ENCODE measurements at places on chromosomes 7 and 10. TPM values are rescaled to one million over a fixed set of nuclear protein-coding genes. Genes with fewer than 3 reads are reported as not detected.

Gene TFR2
- 4.8 TPM for total RNA-seq

Gene HIBADH
- total RNA-seq = 73.9 TPM

Gene LANCL2
- 21.9 TPM for total RNA-seq

- no peaks in the 10 kb centered on the region for H3K36me3 ChIP-seq
- no peaks in the 10 kb centered on the region for H3K27me3 ChIP-seq
- DNase-seq = no peak
- no peak overlapping the region for H3K27ac ChIP-seq
- H3K4me1 ChIP-seq = peaks cover 43% of the 10 kb centered on the region
These were observed 202.8 kb downstream of the CREB5 start for GRCh38 chr7:28615091-28615490.

DNA sequence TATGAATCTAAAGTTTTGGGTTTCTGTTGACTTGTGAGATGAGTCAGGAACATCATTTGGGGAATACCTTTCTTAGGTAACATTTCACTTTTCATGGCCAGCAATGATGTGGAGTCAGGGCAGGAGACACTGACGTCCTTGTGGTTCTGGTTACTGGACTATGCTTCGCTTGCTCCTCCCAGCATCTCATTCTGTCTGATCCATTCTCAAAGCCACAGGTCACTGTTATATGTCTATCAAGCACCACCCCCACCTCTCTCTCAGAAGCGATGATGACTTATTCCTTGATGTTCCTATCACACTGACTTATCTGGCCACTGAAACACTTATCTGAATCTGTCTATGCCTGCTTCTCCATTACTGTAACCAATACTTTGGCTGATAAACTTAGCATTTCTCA lies 51.6 kb downstream of the TES start:
- H3K4me3 ChIP-seq = no peak overlapping the region
- H3K27me3 ChIP-seq = no peaks in the 10 kb centered on the region
- H3K4me1 ChIP-seq = peaks cover 18% of the 10 kb centered on the region

DNA sequence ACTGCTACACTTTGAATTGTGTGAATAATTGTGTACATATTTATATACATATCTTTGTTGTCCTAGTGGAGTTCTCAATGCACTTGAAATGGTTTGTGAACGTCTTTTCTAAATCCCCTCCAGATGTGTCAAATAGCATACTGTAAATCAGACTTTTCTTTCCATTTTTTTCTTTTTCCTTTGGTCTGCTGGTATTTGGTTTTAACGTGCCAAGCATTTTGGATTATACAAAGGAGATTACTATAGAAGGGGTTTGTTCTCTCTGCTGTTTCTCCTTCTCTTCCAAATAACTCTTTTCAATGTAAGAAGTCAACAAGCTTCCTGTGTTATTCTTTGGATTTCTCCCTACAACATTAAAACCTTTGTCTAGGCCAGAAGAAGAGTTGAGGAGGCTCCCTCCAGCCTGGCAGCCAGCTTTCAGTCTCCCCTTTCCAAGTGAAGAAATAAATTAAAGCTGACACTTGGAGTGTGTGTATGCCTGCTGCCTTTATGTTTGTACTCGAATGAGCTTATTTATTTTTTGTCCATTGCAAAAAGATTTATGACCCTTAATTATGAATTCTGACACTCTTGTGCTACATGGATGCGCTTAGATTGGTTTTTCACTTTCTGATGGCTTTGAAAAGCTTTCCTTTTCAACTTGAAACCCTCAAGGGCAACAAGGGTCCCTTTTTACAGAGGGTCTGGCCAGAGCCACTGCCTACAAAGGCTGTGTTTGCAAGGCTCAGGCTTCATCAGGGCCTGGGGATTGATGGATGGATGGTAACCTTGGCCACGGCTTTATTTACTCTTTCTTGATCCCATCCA lies 107.8 kb downstream of the RAB18 start:
- H3K27me3 ChIP-seq = peaks cover 18% of the 10 kb centered on the region
- no peak overlapping the region for H3K4me3 ChIP-seq
- H3K27ac ChIP-seq = no peak overlapping the region
- no peaks in the 10 kb centered on the region for H3K36me3 ChIP-seq
- no peak for DNase-seq
